NCI-H1436 treated with DMSO at 0.1 percent for 48 hours (cell line): ENCODE measurements at places on chromosomes 4 and X.

GRCh38 chr4:64503416-64503815 lies 94.2 kb upstream of the TECRL start:
- DNase-seq: no peak

- DNase-seq: no peak
These were observed 34.7 kb downstream of the LONRF3 start for GRCh38 chrX:119009071-119009470.

GRCh38 chrX:140022482-140022881 lies 57.2 kb upstream of the CXorf66 start:
- DNase-seq: no peak

DNA sequence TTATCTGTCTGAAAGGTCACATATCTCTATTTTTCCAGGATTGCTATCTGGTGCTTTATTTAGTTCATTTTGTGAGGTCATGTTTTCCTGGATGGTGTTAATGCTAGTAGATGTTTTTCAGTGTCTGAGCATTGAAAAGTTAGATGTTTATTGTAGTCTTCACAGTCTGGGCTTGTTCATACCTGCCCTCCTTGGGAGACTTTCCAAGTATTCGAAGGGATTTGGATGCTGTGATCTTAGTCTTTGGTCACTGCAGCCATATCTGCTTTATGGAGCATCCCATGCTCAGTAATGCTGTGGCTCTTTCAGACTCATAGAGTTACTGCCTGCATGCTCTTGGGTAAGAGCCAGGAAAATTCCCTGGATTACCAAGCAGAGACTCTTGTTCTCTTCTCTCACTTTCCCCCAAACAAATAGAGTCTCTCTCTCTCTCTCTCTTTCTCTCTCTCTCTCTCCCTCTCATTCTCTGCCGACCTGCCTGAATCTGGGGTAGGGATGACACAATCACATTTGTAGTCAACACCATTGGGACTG lies 130.0 kb downstream of the AR start:
- DNase-seq: no peak

DNA sequence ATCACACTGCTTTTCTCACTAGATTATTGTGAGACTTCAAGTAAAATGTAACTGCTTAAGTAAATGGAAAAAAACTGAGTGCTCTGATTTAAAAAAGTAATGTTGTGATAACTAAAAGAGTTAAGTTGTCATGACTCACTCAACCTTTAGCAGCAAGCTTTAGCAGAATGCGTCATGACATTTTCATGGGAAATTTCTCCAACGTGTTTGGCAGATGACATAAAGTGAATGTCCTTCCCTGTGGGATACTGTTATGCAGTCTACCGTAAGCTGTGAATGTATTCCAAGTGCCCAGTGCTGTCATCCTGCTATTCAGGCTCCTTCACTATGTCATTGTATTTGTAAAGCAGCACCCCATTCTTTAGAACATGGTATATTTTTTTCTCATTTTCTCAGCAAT lies 136.2 kb downstream of the CPXCR1 start:
- DNase-seq: no peak

- DNase-seq: no peak
These were observed 1.2 kb downstream of the WDR44 start for GRCh38 chrX:118347131-118347530.

- DNase-seq: no peak
These were observed 211.9 kb upstream of the UGT8 start for GRCh38 chr4:114386637-114387233.

DNA sequence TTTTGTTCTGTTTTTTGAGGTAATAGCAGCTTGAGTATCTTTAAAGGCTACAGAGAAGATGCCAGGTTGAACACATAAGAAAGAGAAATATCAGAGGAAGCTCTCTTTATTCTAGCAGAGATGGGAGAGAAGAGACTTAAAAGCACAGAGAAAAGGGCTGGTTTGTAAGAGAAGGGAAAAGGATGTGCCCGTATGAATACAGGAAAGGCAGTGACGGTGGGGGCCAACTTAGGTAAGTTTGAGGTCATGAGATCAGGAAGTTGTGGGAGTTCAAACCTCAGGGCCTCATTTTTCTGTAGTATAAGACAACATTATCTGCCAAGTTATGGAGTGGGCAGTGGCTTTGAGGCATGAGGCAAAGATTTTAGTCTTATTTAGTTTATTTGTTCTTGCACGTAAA lies 121.3 kb upstream of the S100G start:
- no peak for DNase-seq

DNA sequence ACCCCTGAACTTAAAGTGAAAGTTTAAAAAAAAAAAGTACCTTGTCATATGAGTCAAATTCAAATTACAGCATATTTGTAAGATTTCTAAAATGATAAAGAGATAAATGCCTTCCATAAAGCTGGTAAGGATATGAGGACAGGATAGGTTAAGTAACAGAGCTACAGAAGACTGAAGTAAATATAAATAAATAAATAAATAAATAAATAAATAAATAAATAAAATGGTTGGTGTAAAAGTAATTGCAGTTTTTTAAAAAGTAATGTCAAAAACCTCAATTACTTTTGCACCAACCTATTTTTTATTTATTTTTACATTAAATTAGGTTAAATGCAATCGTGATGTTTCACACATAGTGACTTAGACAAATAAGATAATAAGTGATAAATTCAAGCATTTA lies 62.2 kb downstream of the UGT2A2 start:
- DNase-seq: no peak

DNA sequence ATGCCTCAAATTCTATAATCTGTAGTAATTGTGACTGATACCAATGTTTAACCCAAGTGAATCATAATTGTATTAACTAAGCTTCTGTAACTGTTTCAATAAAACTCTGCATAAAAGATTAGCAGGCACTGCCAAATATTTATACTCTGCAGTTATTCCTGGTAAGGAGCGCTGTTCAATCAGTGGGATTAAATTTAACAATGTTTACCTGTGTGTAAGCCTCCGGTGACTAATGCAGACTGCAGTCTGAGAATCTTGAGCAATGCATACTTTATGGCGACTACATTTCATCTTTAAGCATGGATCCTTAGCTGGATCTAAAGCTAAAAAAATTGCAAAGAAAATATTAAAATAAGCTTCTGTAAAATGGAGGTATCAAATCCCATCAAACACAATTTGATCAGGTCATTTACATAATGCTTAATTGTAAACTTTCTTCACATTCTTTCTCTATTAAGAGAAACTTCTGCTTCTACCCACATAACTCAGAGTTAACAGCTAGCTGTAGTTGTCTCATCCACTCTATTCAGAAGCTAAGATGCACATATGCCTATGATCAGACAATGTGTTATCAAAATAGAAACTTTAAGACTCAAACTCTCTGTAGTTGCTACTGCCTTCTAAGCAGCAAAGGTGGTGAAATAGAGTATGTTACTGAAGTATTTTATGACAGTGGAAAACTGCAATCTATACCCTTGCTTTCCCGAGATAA lies 234.0 kb downstream of the SPOCK3 start:
- DNase-seq: no peak

DNA sequence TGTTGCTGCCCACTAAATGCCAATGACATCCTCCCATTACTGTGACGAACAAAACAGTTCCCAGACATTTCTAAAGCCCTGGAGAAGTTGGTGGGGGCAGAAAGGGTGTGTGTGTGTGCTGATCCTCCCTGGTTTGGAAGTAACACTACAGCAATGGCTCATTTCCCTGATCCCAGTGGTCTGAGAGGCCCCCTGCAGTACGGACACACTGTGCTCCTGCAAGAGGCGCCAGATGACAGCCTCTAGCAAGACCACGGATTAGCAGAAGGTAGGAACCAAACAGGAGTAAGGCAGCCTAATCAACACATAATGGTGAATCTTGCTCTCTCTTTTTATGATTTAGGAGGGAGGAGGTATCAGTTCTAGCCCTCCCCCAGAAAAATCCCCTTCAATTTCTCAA lies 49.6 kb downstream of the CHRDL1 start:
- DNase-seq: no peak

GRCh38 chrX:42247241-42247640 lies 323.9 kb upstream of the CASK start:
- DNase-seq: no peak

DNA sequence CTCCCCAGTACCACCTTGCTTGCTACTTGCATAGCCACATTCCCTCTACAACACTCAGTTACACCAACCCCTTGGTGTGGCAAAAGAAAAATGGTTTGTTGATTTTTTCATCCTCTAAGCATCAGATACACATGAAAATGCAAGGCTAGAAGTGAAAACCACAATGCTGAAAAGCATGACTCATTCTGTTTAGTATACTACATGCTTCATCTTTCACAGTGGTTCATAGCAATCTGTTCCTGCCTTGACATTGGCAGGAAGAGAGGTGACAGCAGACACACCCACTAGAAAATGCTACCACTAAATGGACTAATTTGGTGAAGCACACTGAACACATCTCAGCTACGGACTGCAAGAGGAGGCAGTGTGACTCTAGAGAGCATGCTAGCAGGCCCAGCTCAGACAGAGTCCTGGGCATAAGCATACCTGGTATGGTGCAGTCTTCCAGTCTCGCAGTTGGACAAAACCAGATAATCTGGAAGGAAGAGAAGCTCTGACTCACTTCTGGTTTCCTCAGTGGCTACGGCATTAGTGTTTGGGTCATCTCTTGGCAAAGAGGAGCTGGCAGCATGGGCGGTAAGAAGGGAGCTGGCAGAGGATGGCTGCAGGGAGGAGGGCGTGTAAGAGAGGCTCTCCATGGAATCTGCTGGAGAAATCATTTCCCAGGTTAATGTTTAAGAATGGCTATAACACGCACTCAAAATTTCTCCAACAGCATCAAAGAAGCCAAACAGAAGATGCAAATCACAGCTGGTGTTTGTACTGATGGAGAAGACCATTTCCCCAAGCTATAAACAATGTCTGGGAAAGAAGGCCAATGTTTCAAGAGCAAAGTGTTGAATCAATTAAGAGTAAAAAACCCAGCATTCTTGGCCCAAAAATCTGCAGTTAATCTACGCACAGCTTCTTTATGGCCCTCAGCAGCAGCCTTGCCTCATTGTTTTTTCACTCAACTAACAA lies 37.8 kb downstream of the GAB3 start:
- no peak for DNase-seq

- DNase-seq: no peak
These were observed 120.3 kb downstream of the EFHC2 start for GRCh38 chrX:44223150-44223549.

DNA sequence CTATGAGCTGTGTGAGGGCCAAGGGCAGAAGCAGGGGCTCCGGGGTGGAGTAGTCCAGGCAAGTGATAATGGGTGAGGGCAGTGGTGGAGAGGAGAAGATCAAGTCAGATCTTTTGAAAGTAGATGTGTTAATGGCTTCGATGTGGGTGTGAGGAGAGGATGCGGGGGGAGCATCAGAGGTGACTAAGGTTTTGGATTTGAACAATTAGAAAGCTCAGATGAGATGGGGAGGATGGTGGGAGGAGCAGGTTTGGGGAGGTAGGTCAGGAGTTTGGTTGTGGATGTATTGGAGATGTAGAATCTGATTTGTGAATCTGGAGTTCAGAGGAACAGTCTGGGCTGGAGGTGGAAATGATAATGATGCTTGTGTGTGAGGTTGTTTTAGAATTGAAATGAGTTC lies 4.6 kb downstream of the FTSJ1 start:
- DNase-seq: no peak

GRCh38 chrX:19256986-19257385 lies 86.7 kb upstream of the PDHA1 start:
- no peak for DNase-seq

- no peak for DNase-seq
These were observed 4.3 kb upstream of the AGA start for GRCh38 chr4:177446586-177446985.

- no peak for DNase-seq
These were observed 649.6 kb upstream of the NDST4 start for GRCh38 chr4:115763051-115763450.

- DNase-seq: no peak
These were observed 95.0 kb downstream of the BANK1 start for GRCh38 chr4:101885574-101885973.

DNA sequence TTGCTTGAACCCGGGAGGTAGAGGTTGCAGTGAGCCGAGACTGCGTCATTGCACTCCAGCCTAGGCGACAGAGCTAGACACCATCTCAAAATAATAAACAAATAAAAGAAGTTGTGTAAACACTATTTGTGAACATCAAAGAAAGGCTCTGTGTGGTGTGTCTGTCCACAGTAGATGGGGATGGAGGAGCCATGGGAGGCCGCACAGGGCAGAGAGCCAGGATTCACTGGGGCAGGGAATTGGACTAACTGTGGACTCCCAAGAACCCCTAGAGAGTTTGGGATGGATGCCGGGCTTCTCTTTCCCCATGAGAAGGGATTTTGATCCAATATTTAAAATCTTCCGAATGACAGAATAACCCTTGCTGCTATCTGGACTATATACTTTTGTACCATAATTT lies 26.5 kb downstream of the TBC1D1 start:
- no peak for DNase-seq

DNA sequence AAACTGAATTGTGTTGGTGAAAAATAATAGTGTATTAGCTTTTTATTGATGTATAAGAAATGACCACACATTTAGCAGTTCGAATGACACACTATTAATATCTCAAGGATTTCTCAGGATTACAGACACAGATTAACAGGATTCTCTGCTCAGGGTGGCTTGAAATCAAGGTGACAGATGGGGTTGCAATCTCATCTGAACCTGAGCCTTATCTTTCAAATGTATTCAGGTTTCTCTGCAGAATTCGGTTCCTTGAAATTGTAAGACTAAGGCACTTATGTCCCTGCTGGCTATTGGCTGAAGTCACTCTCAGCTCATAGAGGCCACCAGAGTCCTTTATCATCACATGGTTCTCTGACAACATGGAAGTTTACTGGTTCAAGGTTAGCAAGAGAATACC lies 1780.1 kb downstream of the ARAP2 start:
- no peak for DNase-seq

DNA sequence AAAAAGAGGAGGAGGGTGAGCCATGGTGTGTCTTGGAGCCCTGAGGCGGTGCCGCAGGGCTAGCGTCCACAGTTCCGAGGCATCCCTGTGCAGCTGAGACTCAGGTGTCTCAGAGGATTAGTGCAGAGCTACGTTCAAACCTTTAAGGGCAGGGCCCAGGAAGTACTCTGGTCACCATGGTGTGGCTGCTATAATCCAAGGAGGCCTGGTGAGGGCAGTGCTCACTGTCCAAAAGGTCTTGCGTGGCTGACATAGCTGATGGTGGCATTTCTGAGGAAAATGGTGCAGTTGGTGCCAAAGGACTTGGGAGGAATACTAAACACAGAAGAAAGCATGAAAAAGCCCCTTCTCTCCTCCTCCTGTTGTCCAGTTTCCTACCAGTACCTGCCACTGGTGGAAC lies 146.9 kb downstream of the DCHS2 start:
- no peak for DNase-seq

DNA sequence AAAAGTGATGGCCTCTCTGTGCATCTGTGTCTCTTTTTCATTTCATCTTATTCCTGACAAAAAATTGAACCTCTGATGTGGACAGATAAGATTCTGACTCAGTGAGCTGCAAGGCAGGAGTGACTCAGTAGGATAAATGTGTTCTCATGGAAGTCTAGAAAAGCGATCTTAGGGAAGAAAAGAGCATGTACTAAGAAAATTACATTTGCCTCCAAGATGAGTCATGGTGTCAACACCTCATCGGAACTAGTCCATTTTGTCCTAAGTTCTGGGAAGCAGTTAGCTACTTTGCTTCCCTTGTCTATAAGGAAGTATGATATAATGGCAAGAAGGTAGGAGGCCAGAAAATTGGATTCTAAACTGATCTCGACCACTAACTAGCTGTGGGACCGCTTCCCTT lies 83.5 kb upstream of the AFF2 start:
- no peak for DNase-seq
